SK-N-SH treated with all-trans-retinoic acid at 6 μM for 48 hours (cell line): ENCODE measurements at places on chromosomes 11 and 22.

DNA sequence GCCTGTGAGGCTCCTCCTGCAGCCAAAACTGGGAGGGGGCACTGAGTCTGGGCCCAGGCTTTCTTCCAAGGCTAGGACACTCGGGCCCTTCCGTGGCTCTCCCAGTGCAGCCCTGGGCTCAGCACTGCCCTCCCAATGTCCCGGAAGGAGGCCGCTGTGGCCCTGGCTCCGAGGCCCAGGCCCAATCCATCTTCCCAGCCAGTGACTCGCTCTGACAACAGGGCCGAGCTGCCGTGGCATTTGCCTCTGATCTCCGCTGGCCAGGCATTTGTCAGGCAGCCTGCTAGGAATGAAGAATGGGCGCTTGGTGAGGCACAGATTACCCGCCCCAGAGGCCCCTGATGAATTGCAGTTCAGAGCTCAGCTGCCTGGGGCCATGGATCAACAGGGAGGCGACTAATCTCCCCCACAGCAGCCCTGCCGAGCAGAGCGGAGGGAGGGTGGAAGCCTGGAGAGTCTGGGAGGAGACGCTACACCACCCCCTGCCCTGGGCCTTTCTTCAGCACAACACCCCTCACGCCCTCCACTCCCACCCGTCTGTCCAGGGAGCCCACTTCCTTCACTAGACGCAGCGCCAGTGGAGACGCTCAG, 8.3 kb downstream of the FXYD2 start:
- ATAC-seq, result peak; percentile 49

GRCh38 chr11:27039873-27040272, 742 bp upstream of the BBOX1 start:
- no peak for ATAC-seq

DNA sequence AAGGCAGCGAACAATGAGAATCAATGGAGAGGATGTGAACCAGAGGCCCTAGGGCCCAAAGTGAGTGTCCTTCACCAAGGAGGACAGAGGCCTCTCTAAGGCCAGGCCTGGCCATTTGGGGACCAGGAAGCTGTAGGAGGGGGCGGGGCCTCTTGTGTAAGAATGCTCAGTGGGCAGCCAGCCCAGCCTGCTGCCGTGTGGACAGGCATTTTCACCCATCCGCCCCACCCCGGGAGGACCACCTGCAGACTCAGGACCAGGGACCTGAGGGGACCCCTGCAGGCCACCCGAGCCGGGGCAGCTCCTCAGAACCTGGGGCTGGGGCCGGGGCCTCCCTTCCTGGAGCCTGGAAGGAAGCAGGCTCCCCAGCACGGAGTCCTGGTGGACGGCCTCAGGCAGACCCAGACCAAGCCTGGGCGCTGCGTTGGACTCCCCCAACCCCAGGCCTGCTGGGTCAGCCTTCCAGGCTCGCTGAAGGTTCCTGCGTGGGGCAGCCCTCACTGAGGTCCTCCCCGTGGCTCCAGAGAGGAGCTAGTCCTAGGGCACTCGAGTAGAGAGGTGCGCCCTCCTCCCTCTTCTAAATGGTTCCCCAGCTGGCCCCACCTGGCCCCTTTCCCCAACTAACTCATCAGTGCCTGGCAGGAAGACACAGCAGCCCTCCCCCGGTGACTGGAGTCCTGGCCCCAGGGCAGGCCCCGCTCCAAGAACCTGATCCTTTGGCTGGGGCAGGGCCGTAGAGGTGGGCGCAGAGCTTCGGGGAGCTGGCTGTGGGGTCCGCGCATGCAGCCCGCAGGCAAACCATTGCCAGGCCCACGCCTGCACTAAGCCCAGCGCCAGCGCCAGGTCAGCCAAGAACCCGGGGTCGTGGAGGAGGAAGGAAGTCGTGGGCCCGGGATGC, 1.5 kb upstream of the TRABD start:
- peak; percentile 51 for ATAC-seq

GRCh38 chr22:28918550-28919271, 35.3 kb downstream of the ZNRF3 start:
- peak; percentile 17; the same call in 2 of the 3 replicates for ATAC-seq

DNA sequence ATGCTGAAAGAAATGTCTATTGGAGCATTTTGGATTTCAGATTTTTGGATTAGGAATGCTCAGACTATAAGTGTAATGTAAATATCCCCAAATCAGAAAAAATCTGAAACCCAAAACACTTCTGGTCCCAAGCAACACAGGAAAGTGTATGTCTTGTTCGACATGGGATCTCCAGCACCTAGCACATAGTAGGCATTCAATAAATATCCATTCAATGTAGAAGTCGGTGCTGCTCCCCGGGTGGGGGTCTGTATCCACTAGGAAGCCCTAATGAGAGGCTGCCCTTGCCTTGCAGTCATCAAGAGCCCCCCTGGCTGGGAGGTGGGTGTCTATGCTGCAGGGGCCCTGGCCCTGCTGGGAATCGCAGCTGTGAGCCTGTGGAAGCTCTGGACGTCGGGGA, 11.4 kb downstream of the SYT12 start:
- no peak for ATAC-seq

DNA sequence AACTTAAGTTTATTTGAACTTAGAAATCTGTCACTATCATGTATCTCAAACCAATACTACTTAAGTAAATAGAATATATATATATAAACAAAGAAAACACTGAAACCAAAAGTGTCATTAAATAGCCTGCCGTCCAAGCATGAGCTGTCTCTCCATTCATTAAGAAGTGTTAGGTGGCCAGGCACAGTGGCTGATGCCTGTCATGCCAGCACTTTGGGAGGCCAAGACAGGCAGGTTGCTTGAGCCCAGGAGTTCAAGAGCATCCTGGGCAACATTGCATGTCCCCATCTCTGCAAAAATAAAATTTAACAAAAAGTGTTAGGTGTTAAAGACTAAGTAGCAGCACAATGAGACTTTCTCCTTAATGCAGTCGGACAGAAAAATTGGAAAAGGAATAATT, 14.0 kb downstream of the CD6 start:
- no peak for ATAC-seq

DNA sequence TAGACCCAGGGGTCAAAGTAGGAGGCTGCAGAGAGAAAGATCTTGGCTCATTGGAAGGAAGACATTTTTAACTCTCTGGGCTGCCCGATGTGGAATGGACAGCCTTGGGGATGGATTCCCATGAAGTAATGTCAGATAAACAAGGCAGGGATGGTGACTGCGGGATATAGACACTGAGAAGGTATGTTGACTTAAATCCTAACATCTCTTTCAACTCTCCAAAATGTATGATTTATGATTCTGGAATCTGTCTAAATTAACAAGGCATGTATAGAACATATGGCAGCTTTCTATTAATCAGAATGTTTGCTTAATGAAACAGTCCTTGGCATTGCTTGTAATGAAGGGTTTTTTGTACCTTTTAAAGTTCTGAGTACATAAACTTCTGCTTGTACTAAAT, 56.1 kb upstream of the VSTM5 start:
- no peak for ATAC-seq

GRCh38 chr11:61460986-61461385, 31.1 kb downstream of the SDHAF2 start:
- no peak for ATAC-seq
